ENCODE measurements at places on chromosomes 12 and 14.

DNA sequence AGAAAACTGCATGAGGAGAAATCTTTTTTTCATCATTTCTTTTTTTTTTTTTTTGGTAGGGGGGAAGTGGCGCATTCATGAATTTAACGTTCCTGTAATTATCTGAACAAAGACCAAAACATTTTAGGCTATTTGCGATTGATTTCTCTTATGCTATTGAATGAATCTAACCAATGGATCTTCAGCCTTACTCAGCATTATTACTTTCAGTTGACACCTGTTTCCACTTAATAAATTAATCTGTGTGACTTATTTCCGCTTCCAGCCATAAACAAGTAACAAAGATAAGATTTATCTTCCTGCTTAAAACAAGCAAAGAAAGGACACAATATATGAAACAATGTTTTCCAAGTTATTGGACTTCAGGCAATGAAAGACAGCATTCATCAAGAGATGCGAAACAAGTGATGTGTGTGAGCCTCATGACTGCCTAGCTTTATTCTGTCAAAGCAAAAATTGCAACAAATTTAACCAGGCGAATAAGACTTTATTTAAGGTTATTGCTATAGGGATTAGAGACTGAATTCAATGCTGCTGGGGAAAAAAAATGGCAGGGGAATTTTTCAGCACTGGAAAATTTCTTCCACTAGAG is 1026.9 kb downstream of the LRFN5 start:
- DNase-seq = no peak

DNA sequence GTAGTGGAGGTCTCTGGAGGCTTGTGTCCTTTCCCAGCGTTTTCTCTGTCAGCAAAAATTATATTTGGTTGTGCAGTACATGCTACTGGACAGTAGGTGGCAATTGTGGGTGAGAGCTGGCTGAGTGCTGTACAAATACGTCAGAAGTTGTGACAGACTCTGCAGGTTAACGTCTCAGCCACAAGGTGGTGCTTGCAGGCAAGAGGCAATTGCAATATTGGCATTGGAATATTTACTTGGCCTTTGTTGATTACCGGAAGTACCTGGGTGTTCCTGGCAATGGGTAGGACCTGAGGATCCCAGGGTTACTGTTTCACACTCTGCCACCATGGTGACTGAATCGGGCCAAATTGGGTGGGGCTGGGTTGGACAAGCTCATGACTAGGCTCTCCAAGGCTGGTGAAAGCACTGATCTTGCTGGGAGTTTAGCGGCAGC is 333.9 kb upstream of the LMO3 start:
- DNase-seq = peak; percentile 19

DNA sequence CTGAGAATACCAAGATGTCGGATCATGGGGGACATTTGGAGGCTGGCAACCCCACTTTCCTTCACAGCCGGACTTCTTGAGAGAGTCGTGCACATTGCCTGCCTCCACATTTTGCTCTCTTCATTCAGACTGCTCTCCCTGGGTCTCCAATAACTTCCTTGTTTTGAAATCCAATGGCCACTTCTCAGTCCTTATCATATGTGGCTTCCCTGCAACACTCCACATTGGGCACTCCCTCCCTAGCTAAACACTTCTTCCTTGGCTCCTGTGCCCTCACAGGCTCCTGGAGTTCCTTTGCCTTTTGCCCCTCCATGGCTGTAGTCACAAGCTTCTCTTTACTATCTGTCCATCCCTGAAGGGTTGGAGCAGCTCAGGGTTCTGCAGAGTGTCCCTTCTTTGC is 30.1 kb downstream of the NPC2 start:
- no peak for DNase-seq

GRCh38 chr12:80778005-80778541 is 61.4 kb downstream of the MYF5 start:
- peak; percentile 15 for DNase-seq

DNA sequence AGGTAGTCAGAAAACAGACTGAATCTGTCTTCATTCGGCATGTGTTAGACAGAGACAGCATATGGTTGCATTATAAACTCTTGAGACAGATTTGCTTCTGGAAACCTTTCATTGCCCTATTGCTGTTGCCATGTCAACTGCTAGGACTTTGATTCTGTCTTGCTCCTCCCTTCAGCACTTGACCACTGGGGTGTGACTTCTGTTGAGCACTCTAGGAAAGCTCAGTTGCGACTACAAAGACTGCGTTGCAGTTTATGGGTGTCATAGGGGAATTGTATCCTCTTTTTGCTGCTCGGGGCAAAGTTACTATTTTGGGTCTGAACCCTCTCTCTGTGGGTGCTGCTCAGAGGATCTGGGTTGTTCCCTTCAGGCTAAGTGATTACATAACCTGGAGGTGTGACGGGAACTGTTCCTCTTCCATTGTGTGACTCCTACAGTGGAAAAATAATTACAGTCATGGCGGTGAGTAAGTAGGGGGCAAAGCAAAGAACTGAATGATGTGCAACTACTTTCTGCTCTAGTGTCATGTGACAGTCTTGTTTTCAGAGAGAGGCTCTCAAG is 44.3 kb upstream of the TRIM9 start:
- DNase-seq = no peak

GRCh38 chr14:68020493-68020892 is 200.9 kb downstream of the RAD51B start:
- DNase-seq = no peak

DNA sequence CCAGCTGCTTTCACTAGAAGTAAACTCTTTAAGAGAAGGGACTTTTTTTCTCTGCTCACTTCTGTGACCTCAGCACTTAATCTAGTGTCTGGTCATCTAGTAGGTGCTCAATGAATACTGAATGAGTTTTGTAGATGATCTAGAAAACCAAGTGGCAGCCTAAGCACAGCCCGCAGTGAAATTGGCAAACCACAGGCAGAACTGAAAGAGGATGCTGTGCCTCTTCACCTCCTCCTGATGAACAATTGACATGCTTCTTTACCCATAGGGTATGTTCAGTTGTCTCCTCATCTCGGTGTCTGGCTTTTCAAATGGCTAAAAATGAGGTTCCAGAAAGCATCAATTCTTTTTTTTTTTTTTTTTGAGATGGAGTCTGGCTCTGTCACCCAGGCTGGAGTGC is 399.5 kb downstream of the RMST start:
- DNase-seq = no peak

DNA sequence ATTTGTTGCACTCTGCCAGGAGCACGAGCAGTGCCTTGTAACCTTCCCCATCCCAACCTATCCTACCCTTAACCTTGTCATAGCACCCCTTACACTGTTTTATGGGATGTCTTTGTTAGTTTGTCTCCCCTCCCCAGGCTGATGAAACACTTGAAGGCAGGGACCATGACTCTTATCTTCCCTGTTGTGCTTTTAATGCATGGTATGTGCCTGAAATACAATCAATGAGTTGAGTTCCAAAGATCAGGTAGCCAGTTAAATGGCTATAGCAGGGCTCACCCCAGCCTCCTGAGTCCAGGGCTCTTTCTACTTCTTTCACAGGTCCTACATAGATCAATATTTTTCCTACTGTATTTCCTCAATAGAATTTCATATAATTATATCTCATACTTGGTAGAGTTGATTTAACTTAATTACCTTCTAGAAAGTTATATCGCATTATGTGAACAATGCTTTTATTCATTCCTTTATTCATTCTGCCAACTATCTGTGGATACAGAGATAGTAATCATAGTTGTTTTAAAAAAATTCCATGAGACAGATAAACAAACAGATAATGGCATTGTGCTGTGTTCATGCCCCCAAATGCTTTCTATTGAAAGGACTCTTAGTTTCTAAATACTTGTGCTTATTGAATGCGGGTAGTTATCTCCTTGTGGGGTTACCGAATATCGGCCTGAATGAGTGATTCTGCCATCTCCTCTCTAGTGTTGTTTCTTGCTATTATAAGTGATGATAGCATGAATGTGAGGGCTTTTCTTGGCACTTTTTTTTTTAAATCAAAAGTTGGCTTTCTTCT is 347.4 kb downstream of the NPAS3 start:
- no peak for DNase-seq

DNA sequence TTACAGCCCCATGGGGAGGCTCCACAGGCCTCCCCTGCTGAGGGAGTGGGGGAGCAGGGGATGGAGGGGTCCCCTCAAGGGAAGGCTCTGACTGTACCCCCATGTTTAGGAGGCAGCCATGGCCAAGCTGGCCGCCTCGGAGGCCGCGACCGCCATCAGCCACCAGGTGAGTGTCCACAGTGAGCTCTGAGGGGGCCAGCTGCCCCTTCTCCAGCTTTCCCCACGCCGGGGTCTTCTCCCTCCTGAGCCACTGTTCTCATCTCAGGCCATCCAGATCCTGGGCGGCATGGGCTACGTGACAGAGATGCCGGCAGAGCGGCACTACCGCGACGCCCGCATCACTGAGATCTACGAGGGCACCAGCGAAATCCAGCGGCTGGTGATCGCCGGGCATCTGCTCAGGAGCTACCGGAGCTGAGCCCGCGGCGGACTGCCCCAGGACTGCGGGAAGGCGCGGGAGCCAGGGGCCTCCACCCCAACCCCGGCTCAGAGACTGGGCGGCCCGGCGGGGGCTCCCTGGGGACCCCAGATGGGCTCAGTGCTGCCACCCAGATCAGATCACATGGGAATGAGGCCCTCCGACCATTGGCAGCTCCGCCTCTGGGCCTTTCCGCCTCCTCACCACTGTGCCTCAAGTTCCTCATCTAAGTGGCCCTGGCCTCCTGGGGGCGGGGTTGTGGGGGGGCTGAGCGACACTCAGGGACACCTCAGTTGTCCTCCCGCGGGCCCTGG is 13.6 kb downstream of the ACADS start:
- no peak for DNase-seq

Data from HuH-7.5 (cell line).